ENCODE measurements at places on chromosomes 4 and X.

DNA sequence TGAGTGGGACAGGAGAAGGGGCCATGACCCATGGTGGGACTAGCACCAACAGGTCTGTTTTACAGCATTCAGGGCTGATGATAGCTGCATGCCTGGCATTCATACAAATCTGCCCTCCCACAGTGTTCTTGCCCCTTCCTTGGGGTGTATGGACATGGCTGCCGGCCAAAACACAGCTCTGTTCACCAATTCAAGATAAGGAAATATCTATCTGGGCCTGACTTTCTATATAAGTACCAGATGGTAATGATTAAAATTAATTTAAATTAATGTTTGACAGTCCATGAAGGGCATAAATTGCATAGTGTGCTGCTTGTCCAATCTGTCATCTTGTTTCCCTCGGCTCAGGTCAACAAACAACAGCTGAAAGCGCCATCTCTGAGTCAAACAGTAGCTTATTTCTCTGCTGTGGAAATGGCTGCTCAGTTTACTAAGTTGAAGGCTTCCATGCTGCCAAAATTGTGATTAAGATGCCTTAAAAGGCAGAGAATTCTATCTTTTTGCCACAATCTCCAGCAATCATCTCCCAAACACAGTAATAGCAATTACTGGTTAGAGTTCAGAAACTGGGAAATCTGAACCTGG lies 67.0 kb upstream of the TSPAN7 start:
- no peak for DNase-seq

- DNase-seq, result no peak
Measured at GRCh38 chrX:150225266-150225665, 137.9 kb upstream of the MAMLD1 start.

- DNase-seq, result no peak
Measured at GRCh38 chrX:22803353-22803752, 196.4 kb upstream of the DDX53 start.

DNA sequence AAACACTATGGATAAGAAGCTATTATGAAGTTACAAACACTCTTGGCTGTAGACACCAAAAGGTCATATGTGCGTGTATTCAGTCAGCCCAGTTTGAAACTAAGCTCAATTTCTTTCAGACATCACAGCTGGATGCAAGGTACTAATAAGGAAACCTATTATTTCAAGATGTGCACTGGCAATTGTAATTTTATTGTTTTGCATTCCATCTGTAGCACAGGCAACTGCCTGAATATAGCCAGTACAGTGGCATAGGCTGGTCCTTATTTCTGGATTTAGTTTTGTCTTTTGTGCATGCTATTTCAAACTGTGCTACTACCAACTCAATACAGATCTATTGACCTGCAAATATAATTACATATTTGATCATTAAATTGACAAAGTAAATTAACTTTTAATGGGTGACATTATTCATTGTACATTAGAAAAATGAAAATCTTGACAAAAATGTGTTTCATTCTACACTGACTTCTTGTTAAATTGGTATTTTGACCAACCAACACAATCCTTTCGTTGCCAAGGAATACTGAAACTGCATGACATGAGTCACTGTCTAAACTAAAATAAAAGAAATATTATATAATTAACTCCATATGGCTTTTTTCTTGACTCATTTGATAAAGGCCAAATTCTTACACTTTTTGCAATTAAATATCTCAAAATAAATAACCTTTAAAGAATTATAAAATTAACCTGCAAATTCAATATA lies 594.3 kb upstream of the ADGRL3 start:
- no peak for DNase-seq

DNA sequence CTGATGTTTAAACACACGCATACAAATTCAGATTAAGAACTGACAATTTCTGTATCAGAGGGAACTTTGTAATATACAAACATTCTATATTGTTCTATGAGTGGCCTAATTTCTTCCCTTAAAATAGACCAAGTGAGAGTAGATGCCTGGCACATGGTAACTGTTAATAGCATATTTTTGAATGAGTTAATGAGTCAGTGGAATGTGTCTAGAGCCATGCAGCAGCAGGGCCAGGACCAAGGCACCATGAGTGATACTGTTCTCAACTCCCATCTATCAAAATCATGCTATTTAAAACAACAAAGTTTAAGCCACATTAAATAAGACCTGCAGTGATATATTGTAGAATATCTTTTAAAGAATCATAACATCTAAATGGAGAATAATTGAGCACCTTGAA lies 98.3 kb downstream of the ARHGAP24 start:
- DNase-seq, result no peak

- DNase-seq, result no peak
Measured at GRCh38 chr4:147696866-147697265, 12.9 kb upstream of the PRMT9 start.

DNA sequence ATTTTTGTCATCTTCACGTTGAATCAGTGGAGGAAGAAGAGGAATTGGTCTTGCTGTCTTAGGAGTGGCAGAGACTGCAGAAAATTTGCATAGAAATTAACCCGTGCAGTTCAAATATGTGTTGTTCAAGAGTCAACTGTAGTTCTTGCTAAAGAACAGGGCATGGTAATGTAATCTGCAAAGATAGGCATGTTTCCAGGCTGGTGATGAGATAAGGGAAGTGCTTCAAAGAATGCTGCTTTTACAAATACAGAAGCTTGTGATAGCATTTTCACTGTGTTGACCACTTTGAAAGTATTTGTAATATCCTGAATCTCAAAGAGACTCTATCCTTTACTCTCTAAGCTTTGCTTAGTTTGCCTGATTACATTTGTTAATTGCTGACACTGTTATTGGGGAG lies 60.1 kb downstream of the PRRG1 start:
- no peak for DNase-seq

GRCh38 chr4:2691952-2692435 lies 64.1 kb downstream of the TNIP2 start:
- no peak for DNase-seq

Measured in ureter (tissue), 1 donor.